ENCODE measurements at places on chromosomes 11 and 22.

- DNase-seq, result no peak
Observed at GRCh38 chr11:130071211-130071712, 1.6 kb downstream of the APLP2 start.

GRCh38 chr11:28482666-28483065, 374.5 kb downstream of the METTL15 start:
- no peak for DNase-seq

GRCh38 chr11:86592047-86592591, 80.3 kb downstream of the ME3 start:
- DNase-seq, result no peak

DNA sequence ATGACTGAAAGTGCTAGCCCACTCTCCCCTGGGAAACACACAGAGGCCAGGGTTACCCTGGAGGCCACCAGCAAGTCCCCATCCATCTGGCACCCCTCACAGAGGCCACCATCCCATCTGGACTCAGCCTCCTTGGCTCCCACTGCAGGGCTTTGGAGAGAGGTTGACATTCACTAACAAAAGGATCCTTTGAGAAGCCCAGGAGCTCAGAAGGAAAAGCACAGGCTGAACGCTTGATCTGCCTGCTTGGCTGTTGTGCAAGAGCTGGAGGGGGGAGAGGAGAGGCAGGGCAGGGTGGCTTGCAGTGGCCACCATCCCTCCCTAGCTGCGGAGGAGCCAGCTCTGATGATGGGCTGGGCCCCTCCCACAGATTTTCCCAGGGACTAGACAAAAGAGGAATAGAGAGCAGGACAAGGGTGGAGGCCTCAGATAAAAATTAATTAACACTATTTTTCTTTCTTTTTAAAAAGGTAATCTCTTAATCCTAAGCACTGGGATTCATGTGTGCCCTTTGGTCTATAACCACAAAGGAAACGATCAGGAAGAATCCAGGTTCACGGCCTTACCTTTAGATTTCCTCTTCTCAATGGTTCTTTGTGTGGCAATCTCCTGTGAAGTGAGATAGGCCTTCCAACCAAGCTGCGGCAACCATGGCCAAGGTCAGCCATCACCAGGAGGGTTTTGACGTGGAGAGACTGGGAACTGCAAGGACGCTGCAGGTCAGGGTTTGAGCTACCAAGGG, 154.7 kb downstream of the BARX2 start:
- DNase-seq, result no peak

DNA sequence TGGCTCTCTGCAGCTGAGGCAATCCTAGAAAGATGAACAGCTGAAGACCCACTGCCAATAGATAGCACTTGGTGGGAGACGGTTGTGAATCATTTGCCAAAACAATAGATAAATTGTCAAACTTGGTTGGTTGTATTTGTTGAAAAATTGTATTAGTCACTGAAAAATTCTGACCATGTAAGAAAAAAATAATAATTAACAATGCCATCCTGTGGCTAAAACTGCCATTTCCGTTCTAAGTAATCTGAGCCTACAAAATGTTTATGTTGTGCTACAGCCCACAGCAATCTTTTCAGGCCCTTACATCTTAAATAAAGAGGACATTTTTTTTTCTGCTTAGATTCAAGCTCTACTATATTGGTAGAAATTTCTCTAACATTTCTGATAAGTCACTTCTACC, 103.2 kb upstream of the ANO3 start:
- no peak for DNase-seq

DNA sequence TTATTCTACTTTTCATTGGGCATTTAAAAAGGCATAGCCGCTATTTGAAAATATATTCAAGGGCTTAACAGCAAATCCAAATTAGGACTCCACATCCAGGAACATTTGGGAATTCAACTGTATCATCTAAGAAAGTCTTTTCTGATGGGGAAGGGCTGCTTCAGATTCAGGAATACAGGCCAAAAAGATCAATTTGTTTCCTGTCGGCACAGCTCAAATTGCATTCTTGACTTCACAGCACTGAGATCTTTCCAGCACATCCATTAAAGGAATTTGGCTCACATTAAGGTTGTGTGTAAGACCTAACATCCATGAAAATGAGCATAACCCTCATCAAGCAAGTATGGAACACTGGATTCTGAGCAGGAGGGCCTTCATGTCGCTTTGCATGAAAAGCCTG, 1169.5 kb upstream of the CCDC90B start:
- no peak for DNase-seq

GRCh38 chr11:71080239-71081097, 171.9 kb downstream of the SHANK2 start:
- DNase-seq, result peak; percentile 23

DNA sequence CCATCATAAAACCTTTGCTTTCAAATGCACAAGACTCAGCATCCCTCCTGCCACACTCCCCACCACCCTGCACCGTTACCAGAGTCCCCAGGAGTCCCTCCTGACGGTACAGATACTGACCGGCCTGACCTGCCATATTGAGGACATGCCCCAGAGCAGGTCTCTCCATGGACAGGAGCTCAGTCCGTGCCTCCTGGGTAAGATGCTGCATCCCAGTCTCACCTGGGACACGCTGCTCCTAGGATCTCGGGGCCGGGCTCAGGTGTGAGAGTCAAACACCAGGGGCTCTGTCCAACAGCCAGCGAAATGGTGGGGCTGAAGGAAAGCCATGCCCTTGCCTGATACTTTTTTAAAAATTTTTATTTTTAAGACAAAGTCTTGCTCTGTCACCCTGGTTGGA, 328.3 kb downstream of the SHANK2 start:
- no peak for DNase-seq

- peak; percentile 20 for DNase-seq
Observed at GRCh38 chr22:31490496-31490925, 869 bp upstream of the EIF4ENIF1 start.

DNA sequence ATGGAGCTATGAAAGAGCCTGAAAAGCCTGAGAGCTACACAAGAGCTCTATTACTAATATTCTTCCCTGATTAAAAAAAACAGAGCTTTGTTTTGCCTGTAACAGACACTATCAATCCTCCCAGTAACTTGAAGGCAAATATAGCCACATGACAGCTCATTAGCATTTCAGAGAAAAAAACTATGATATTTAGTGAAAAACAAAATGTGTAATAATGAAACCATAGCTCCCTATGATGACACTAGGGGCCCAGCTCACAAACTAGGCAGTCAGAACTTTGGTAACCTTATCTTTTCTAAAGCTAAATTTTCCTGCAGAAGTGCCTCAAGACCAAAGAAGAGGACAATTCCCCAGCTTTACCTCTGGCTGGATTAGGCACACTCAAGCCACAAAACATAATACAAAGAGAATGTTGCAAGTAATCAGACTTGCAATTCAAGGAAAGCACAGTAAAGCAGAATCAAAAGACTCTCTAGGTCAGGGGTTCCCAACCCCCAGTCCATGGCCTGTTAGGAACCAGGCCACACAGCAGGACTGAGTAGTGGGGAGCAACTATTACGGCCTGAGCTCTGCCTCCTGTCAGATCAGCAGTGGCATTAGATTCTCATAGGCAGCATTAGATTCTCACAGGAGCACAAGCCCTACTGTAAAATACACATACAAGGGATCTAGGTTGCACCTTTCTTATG, 53.3 kb downstream of the MRTFA start:
- no peak for DNase-seq

DNA sequence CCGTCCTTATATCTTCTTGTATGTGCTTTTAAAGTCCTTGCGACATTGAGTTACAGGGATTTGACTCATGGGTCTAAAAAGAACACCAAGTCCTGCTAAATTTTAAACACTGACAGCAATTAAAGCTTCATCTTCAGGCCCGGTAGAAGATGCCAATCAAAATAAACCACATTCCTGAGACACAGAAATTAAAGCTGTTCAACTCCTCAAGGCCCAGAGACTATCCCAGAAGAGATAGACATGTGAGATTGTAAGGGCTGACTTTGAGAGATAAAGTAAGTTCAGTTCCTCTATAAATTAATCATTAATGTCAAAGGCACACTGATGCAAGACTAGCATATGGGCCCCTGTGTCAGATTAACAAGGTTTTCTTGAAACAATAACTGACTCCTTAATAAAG, 49.8 kb downstream of the OSBPL5 start:
- DNase-seq, result no peak

GRCh38 chr11:19677381-19678080, 35.1 kb upstream of the NAV2 start:
- DNase-seq, result no peak

DNA sequence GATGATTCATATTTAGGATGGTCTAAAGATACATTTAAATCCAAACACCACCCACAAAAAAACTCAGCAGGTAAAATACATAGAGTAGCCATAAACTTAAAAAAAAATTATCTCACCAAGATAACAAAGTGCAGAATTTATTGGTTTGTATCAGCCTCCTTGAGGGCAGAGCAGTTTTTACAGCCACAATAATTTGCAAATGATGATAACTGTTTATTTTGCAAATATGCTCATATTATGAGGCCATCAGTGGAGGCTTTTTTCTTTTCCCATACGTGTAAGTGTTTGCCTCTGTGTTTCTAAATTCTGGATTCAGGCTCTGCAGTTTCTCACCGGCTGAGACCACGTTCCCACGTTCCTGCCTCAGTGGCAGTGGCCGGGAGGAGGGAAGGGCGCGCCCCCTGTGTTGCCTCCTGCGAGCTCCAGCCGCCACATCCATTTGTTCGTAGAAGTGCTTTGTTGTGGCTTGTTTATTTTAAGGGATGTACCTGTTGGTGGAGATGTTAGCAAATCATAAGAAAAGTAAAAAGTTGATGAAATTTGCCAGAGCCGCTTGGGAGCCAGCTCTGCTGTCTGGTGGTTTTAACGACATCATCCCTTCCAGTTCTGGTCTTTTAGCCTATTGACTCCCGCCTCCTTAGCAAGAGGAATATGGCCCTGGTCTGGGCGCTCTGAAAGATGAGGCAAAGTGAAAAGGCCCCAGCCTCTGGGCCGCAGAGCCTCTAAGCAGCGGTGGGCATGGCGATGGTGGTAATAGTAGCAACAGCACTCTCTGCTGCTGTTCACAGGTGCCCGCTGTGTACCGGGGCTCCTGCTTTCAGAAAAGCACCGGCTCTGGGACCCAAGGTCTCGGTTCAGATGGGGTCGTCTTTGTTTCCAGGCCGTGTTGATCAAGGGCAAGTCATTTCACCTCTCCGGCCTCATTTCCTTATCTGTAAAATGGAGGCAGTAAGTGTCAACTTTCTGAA, 66.7 kb upstream of the PPARA start:
- DNase-seq, result no peak

DNA sequence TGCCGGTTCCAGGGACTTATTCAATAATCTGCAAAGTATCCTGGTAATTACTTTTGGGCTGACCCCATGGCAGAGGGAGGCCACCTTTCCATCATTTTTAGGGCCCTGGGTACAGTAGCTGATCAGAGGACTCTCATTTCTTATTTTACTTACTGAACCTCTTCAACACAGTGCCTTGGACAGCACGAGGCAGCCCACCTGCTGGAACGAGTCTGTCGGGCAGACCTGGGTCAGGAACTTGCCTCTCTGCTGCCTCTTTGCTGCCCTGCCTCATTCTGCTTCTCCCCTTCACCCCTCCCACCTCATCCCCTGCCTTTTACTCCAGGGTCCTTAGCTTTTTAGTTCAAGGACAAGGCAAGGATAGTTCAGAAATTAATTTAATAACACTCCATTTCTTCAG, 204.5 kb downstream of the CSNK2A3 start:
- no peak for DNase-seq

DNA sequence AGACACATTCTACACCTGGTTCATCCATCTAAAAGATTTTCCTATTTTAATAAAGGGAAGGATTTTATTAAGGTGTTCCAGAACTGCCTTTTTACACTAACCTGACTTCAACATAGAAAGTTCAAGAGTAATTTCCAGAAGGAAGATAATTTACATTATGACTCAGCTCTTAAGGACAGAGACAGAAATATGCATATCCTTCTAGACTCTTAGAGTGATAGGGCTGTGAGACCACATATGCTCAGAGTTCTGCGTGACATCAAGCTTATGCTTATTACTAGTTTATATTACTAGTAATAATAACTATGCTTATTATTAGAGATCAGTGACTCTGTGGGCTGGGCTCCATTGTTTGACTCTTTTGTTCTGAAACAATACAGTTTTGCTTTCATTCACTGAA, 4.6 kb downstream of the PDGFD start:
- no peak for DNase-seq

- no peak for DNase-seq
Observed at GRCh38 chr11:92449222-92449621, 224.6 kb downstream of the FAT3 start.

GRCh38 chr11:107947904-107948303, 19.7 kb downstream of the RAB39A start:
- DNase-seq, result no peak

DNA sequence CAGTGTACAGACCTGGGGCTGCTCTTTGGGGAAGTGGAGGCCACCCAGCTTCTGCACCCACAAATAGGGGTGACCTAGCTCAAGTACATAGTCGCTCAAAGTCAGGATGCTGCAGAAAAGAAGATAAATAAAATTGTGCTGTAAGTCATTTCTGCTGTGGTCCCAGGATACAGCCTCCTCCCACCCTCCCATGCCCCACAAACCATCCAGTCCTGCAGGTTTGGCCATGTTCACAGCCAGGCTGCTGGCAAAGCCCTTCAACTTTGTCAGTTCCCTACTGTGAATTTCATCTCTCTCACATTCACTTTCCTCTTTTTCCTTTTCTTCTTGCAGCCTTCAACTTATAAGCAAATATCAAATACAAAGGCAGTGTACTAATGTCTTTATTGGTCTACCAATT, 33.6 kb downstream of the THOC5 start:
- DNase-seq, result no peak

GRCh38 chr11:87634331-87634730, 540.9 kb downstream of the RAB38 start:
- DNase-seq, result no peak

DNA sequence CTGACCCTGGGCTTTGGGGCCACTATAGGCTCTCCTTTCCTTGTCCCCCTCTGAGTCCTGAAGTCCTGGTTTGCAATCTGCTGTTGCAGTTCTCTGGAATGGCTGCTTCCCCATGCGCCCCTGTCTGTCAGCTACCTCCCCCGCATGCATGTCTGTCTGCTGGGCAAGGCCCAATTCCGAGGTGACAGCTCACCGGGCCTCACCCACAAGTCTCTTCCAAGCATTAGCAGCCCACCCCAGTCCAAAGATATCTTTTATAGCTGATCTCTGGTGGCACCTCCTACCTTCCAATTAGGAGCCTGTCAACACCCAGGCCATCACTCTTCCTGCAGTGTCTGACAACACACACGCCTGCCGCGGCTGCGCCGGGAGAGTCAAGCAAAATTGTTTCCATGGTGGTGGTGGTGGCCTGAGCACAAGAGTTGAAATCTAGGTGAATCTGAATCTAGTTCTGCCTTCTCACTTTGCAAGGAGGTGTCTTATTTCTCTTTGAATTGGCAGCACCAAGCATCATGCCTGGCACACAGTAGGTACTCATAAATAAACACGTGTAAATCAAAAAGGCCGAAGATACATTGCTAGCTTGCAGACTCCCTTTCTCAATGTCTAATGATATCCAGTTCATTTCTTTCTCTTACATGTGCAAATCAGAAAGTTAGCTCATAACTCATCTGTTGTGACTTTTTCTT, 1.2 kb upstream of the LMO2 start:
- DNase-seq, result no peak

DNA sequence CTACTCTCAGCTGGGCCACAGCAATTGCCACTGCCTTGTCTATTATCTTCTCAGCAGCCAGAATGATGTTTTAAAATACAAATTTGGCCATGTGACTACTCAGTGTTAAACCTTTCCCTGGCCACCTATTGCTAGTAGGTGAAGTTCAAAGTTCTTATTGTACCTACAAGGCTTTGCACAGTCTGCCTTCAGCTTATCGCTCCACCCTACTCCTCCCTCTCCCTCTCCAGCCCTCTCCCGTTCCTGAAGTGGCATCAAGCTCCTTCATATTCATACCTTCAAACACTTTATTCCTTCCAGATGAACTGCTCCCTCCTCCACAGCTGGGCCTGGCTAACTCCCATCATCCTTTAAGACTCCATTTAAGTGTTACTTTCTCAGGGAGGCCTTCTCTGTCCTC, 37.3 kb downstream of the OR10A6 start:
- DNase-seq, result no peak
